ENCODE measurements at places on chromosomes 6 and 20.
A peak's percentile ranks its signal among the peaks of the same experiment; 100 is the strongest.

DNA sequence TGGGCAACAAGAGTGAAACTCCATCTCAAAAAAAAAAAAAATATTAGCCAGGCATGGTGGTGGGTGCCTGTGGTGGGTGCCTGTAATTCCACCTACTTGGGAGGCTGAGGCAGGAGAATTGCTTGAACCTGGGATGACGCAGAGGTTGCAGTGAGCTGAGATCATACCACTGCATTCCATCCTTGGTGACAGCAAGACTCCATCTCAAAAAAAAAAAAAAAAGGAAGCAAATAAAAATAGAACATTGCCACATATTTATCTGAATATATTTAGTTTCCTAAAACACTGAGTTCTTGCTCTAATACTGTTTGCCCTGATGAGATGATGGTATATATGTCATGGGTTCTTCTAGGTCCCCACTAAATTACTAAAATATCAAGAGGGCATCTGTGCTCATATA is 28.4 kb downstream of the CASP8AP2 start:
- no peak for DNase-seq

DNA sequence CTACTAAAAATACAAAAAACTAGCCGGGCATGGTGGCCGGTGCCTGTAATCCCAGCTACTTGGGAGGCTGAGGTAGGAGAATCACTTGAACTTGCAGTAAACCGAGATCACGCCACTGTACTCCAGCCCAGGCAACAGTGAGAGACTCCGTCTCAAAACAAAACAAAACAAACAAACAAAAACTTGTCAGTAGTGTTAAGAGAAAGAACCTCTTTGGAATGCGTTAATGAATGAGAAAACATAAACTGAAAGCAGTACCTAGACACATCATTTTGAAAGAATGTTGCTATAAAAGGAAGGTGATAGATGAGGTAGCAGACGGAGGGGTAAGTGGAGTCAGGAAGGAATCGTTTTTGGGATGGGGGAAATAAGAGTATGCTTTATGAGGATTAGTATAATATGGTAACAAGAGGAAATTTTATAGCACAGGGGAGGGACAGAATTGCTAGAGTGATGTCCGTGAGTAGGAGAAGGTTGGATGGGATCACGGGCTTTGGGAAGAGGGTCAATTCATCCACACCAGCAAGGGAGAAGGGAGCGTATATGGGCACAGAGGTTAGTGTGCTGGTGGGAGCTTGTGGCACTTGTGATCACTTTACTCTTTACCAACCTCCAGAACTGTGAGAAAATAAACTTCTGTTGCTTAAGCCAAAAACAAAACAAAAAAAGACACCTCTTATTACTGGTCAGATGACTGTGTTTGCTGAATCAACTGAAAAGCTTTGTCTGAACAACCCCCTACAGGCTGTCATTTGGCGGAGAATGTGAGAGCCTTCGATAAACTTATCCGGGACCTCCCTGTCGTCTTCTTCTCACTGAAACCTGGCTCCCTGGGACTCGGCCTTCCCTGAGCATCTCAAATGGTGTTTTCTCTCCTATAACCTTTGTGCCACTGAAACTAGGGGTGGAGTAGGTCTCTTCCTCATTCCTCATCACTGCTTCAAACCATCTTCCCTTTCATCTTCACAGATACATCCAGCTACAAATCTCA is 48.9 kb upstream of the TFAP2A start:
- DNase-seq: no peak

GRCh38 chr6:73086726-73087125 is 138.6 kb downstream of the KHDC1L start:
- DNase-seq: no peak

GRCh38 chr20:15784020-15784419 is 789.2 kb downstream of the KIF16B start:
- DNase-seq: no peak

DNA sequence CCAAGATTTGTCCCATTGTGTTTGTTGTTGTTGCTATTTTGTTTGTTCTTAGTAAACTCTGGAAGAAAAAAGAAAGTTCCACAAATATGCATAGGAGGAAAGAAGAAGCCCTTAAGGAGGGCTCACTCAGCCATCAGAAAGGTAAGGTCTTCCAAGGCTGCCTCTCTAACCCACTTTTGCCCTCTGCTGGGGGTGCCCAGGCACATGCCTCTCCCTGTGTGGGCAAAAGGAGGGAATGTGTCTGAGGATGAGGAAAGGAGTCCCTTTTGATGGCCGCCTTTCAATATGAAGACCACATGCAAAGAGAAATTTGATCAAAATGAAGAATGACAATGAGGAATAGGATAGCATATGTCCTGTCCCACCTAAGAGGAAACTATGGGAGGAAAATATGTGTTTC is 248.2 kb upstream of the POU3F2 start:
- no peak for DNase-seq

- no peak for DNase-seq
These were observed 2.7 kb upstream of the NECAB3 start for GRCh38 chr20:33676652-33677645.

GRCh38 chr6:15715060-15715459 is 52.2 kb upstream of the DTNBP1 start:
- no peak for DNase-seq

GRCh38 chr20:42844751-42845150 is 345.0 kb downstream of the PTPRT start:
- no peak for DNase-seq

GRCh38 chr20:63969838-63970713 is at the start of gene ZNF512B:
ZNF512B (minus strand) TSS chr20:63969930; CDS start chr20:63967950, 1,980 bp downstream.
- peak; percentile 23 for DNase-seq

- DNase-seq: no peak
These were observed 363.4 kb downstream of the PHF3 start for GRCh38 chr6:63998991-63999390.

GRCh38 chr6:152124429-152125074 is 317.1 kb downstream of the ESR1 start:
- no peak for DNase-seq

Measured in posterior cingulate gyrus (tissue), 11 donors.